ENCODE measurements at places on chromosomes 5 and 9.
A peak's percentile ranks its signal among the peaks of the same experiment; 100 is the strongest.

DNA sequence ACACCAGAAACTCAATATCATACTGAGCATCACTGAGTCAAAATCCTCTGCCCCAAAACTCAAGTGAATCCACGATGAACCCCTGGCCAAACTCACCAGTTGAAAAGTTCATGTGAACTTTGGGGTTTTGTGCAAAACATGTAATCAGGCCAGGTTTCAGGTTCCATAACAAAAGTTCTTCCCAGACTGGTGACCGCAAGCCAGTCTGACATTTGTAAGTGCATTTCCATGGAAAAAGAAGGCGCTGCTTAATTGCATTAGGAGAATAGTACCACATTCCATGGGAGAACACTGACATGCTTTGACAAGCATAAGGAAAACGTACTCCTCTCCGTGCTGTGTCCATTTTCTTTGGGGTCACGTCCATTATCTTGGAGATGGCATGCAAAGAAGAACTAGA is 567.0 kb downstream of the BNC2 start:
- DNase-seq: no peak

GRCh38 chr9:83019246-83019645 is 43.7 kb downstream of the RASEF start:
- DNase-seq: no peak

DNA sequence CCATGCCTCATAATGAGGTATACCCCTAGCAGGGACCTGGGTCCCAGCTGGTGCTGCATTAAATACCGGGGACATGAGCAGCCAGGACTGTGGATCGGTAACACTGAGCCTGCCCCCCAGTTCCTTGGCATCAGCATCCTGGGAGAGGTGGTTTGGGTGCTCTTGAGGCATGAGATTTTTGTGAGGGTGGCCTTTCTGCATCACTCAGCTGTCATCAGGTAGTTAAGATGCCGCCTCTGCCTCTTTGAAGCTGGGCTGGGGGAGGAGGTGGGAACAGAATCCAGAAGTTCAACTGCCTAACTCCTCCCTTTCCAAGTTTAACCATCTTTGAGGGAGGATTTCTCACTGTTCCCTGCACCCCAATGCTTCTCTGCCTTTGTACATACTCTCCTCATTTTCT is 112.7 kb downstream of the PDZD2 start:
- DNase-seq: no peak

DNA sequence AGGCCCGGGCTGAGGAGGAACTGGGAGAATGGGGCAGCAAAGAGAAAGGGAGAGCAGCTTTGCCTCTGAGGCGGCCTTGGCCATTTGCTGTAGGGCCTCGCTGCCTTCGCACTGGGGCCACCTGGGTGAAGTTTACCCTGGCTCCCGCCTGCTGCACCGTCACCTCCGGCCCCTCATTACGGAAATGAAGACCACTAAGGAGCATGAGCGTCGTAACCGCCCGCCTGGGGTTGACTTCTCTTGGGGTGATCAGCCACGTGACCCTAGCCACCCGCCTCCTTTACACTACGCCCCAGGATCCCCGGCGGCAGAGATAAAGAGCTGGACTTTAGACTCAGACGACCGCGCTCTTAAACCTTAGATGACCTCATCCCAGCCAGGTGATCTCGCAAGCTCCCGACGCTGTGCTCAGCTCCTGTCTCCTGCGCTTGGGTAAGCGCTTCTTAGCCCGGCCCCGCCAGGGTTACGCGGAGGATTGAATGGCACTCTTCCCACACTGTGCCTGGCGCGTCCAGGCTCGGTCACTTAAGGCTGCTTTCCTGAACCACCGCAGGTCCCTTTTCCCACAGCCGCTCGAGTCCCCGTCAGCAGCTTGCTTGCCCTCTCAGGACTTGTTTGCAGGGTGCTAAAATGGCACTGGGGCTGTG is 107.9 kb upstream of the LARP1 start:
- no peak for DNase-seq

DNA sequence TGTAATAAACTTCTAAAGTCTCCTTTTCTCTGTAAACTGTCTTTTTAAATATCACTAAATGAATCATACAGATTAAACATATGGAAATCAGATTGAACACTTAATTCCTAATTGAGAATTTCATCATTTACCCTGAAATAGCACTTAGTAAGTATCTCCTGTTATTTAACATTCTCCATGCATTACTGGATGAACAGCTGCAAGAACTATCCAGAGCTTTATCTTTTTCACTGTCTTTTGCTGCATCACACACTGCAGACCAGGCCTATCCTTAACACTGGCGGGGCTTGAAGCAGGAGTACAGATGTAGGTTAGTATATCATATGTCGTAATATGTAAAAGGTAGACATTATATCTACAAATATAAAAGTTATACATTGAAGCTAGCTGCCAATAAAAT is 108.7 kb upstream of the EFNA5 start:
- DNase-seq: no peak

DNA sequence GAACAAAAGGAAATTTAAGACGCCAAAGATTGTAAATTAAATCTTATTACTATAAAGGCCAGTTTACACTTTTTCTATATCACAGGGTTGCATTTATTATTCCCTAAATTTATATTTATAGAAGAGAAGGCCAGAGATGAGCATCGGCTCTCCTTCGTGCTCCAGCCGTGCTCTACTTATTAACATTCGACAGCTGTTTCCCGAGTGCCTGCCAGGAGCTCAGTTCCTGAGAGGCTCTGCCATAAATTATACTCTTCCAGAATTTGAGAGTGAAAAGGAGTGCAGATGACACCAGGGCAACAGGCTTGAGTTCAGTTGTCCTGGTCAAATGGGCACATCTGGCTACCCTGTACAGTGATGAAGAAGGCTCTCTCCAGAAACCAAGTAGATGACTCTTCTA is 70.1 kb downstream of the PCSK5 start:
- no peak for DNase-seq

- DNase-seq: peak; percentile 96
These were observed 11.5 kb downstream of the SMIM3 start for GRCh38 chr5:150789943-150790611.

DNA sequence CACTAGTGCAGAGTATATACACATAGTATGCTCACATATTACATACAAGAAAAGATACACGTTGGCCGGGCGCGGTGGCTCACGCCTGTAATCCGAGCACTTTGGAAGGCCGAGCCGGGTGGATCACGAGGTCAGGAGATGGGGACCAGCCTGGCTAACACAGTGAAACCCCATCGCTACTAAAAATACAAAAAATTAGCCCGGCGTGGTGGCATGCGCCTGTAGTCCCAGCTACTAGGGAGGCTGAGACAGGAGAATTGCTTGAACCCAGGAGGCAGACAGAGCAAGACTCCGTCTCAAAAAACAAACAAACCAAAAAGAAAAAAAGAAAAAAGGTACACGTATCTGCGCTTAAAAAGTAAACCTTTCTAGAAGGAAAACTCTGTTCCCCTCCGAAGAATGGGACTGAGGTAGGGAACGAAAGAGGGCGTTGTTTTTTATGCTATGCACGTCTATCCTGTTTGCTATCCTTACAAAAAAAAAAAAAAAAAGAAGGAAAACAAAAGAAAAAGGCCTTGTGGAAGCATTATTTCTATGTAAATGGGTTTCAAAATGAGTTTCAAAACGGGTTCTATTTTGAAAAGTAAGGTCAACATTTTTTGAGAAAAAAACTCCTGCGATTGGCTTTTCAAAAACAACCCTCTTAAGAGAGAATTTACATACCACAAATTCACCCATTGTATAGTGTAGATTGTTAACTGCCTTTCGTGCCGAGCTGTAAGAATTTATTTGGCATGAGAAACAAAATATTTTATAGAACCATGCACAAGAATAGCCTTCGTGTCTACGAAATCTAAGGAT is 1.2 kb downstream of the AK3 start:
- peak; percentile 44 for DNase-seq

- DNase-seq: no peak
These were observed 147.3 kb downstream of the TTLL11 start for GRCh38 chr9:121945849-121946248.

DNA sequence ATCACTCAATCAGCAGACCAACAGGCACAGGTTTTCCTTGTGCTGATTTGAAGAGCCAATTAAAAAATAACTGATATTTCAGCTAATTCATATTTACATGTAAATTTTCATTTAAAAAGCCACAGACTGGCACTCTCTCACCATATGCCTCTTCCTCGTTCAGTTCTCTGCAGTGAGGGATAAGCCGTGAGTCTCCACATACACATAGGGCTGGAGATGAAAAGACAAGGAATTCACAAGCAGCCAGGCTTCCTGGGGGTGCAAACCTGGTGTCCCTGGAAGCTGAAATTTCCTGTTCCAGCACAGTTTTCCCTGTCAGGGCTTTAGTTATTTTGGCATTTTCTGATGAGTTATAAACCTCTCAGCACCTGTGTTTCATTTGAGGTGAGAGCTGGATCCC is 323.9 kb upstream of the PANK3 start:
- DNase-seq: no peak

DNA sequence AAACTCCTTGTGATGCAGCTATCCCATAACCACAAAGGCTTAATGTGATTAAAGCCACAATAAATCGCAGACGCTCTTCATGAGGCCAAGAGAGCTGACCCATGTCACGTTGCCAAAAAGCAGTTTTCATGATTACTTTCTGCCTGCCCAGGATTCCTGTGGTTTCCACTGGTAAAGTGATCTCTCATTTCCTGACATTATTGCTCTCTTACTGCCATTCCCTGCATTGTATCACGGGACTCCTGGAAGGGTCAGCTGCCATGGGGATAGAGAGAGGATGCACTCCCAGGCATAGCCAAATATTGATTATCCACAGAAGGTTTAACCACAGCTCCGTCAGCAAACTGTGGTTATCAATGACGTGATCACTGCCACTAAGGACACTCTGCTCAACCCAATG is 103.8 kb upstream of the SLC1A3 start:
- DNase-seq: no peak

DNA sequence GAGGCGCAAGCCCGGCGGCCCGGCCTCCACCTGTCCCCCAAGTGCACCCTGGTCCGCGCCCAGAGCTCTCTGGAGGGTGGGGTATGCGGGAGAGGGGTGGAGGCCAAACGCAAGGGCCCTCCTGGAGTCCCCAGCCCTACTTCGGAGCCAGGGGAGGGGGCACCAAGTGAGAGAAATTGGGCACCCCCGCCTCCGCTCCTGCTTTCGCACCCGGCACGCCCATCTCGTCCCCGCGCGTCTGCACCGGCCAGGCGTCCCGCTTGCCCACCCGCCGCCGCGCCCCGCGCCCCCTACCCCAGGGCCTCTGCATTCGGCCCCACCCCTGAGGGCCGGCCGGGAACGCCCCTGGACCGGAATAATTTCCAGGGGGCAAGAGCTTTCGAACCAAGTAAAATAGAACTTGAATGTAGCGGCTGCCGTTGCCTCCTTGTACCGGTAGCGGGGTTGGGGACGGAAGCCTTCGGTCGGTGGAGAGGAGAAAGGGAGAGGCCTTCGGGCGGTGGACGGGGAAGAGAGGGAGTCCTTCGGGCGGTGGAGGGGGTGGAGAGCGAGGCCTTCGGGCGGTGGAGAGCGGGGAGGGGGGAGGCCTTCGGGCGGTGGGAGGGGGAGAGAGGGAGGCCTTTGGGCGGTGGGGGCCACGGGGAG is 694 bp upstream of the PHPT1 start:
- DNase-seq: peak; percentile 70

- no peak for DNase-seq
These were observed 18.4 kb downstream of the MSANTD3 start for GRCh38 chr9:100445161-100445902.

- DNase-seq: no peak
These were observed 39.0 kb upstream of the ZNF622 start for GRCh38 chr5:16504571-16504970.

DNA sequence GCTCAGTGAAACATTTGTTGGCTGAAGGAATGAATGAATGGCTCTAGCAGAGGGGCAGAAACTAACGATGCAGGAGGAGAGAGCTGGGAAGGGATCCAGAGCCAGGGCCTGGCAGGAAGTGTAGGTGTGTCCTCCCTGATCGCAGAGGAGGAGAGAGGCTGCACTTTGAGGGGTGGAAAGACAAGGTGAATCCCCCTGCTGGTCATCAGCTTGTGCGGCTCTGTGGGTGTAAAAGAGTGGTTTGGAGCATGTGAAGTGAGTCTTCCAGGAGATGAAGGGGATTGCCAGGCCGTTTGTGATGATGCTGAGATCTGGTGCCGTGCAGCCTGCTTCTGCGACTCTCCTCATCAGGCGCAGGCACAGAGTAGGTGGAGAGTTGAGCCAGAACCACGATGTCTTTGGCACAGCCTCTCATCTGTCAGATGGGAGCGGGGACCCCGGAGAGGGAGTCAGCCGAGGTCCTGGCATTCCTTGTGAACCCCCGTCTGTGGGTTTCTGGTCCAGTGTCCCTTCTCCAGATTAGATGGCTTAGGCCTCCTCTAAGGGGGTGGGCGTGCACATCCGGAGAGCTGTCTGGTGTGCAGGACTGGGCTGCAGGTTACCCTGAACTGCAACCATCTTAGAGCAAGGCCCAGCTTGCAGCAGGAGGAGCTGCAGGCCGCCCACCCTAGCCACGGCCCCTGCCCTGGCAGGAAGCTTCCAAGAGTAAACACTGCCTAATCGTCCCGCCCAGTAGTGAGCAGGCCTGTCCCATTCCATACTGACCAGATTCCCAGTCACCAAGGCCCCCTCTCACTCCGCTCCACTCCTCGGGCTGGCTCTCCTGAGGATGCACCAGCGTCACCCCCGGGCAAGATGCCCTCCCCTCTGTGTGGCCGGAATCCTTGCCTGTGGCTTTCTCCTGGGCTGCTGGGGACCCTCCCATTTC is at the start of gene ADAMTS13:
ADAMTS13 (plus strand) TSS at position 753 of the 928 bp plus-strand sequence; CDS start at position 830, 77 bp downstream.
- no peak for DNase-seq

DNA sequence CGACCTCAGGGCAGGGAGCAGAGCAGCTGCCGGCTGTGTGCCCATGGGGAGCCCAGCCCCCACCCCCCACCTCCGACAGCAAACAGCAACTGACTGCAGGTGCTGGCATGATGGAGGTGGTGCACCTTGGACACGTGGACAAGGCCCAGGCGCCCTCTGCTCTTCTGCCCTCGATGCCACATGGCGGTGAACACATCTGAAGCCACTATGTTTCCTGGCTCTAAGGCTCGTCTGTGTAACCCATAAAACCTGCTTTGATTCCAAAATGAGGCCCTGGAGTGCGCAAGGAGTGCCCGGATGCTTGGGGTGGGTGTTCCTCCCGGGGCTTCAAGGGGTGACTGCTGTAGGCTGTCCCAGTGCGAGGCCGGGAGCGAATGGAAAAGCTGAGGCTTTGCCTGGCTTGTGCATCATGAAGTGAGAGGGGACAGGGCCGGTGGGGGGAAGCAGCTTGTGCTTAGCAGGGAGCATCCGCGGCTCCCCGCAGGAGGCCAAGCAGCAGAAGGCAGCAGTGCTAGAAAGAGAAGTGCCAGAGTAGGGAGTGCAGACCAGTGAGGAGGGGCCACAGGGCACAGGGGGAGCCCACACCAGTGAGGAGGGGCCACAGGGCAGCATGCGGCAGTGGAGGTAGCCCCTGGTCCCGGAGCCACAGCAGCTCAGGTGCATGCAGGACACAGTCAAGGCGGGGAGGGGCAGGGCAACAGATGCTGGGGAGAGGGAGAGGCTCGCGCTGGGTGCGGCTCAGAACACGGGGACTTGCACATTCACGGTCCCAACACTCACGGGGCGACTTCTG is 30.0 kb downstream of the NKD2 start:
- no peak for DNase-seq

DNA sequence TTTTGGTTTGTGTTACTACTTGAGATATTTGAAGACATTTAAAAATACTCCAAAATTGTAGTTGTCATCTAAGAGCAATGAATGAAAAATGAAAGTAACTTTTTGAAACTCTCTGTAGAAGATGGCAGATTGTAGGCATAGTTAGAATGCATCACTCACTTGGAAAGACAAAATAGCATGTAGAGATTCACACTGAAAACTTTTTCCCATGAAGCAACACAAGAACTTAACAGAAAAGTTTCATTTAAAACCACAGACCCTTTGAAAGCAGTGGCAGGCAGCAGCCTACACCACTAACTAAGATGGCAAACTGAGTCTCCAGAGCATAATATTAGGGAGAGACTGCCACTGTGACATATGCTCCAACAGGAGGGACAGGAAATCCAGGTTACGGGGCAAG is 18.9 kb upstream of the FAM174A start:
- DNase-seq: no peak
